ENCODE measurements at places on chromosomes 1 and 21. TPM values are rescaled to one million over a fixed set of nuclear protein-coding genes. Genes with fewer than 3 reads are reported as not detected.

ARHGEF10L gene
- total RNA-seq = 34.4 TPM

- peak overlapping the region; percentile 48 for H3K4me3 ChIP-seq
- DNase-seq = peak; percentile 82
- no peak overlapping the region for H3K27ac ChIP-seq
- H3K36me3 ChIP-seq = peaks cover 7% of the 10 kb centered on the region
- H3K4me1 ChIP-seq = peaks cover 31% of the 10 kb centered on the region
- H3K27me3 ChIP-seq = no peaks in the 10 kb centered on the region
These were observed 35.1 kb downstream of the PTPRF start for GRCh38 chr1:43565600-43566360.

GRCh38 chr1:31203215-31203614 is 36.5 kb downstream of the NKAIN1 start:
- H3K4me3 ChIP-seq = no peak overlapping the region
- peaks cover 15% of the 10 kb centered on the region for H3K4me1 ChIP-seq
- no peak overlapping the region for H3K27ac ChIP-seq
- no peaks in the 10 kb centered on the region for H3K27me3 ChIP-seq
- H3K36me3 ChIP-seq = no peaks in the 10 kb centered on the region

DNA sequence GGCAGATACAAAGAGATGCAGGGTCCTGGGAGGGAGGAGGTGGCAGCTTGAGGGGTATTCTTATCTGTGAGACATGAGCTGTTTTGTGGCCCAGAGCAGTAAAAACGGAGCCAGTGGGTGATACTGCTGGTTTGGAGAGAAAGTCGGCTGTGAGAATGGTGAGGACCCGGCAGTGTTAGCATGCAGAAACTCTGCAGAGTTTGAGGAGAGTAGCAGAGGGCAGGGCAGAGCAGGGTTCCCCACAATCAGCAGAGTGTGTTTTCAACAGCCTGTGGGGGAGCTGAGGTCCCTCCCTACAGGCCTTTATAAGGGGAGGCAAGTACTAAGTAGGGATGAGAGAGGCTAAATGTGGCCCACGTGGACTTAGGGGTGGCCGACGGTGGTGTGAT is 423 bp downstream of the SLAMF8 start:
- no peak overlapping the region for H3K27ac ChIP-seq
- no peak overlapping the region for H3K4me3 ChIP-seq
- H3K4me1 ChIP-seq = peaks cover 12% of the 10 kb centered on the region
- no peak for DNase-seq

DNA sequence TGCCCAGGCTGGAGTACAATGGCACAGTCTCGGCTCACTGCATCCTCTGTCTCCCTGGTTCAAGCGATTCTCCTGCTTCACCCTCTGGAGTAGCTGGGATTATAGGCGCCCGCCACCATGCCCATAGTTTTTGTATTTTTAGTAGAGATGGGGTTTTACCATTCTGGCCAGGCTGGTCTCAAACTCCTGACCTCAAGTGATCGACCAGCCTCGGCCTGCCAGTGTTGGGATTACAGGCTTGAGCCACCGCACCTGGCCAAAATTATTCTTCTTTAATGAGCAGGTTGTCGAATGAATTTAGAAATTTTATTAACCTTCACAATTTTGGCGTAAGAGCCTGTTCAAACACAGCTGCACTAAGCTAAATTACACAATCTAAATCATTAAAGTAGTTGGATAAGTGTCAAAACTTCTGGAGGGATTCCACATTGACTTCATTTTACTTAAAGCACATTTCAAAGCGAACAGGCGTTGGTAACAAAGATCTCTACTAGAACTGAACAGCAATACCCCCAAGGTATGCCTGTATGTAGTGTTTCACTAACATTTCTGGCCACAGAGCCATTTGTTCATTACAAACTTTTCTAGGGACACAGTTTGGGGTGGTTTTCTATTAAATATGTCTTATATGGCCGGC is 5.2 kb upstream of the CTH start:
- H3K27me3 ChIP-seq = no peaks in the 10 kb centered on the region
- DNase-seq = no peak
- H3K36me3 ChIP-seq = no peaks in the 10 kb centered on the region

- no peaks in the 10 kb centered on the region for H3K4me1 ChIP-seq
- no peaks in the 10 kb centered on the region for H3K27me3 ChIP-seq
- H3K36me3 ChIP-seq = no peaks in the 10 kb centered on the region
- no peak for DNase-seq
These were observed 34.4 kb downstream of the ADAMTS1 start for GRCh38 chr21:26810676-26811415.

DNA sequence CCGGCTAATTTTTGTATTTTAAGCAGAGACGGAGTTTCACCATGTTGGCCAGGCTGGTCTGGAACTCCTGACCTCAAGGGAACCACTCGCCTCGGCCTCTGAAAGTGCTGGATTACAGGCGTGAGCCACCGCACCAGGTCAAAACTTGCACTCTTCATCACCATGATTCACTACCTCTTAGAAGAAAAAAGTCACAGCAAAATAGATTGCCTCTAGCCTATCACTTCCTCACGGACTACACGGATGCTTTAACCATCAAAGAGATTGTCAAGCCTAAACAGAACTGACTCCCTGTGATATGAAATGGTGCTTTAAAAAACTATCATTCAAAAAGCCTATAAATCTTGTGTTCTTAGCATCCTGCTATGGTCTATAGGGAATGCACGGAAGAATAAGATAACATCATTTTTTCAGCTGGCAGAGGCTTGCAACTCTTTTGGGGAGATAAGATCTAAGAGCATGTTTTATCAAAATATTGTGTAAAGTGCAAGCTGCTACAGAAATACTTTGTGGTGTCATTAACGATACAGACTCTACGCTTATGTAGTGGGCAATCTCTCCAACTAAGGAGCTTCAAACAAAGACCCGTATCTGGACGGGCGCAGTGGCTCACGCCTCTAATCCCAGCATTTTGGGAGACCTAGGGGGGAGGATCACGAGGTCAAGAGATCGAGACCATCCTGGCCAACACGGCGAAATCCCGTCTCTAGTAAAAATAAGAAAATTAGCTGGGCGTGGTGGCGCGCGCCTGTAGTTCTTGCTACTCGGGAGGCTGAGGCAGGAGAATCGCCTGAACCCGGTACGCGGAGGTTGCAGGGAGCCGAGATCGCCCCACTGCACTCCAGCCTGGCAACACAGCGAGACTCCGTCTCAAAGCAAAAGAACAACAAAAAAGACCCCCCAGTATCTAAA is 966 bp downstream of the TFB2M start:
- peaks cover 12% of the 10 kb centered on the region for H3K36me3 ChIP-seq
- no peaks in the 10 kb centered on the region for H3K27me3 ChIP-seq

DNA sequence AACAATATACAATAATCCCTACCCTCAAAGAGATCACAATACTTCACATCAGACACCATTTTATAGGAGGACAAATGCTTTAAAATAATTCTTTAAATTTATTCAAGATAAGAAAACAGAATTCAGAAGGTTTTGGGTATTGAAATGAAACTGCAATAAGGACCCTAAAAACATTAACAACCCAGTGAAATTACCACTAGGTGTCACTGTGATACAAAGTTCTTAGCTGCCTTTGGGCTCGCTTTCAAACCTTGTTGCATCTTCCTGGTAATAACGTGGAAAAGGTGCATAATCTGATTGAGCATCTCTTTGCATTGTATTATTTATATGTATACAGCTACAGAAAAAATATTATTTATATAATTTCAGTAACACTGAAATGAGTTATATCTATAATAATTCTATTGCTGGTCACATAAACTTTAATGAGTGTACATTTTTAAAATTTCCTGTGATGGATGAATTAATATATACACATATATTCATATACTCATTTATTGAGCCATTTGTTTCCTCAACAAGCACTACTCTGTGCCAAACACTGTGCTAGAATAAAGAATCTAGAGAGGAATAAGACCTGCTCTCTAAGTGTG is 185.2 kb downstream of the FAF1 start:
- H3K4me3 ChIP-seq = no peak overlapping the region
- H3K27ac ChIP-seq = no peak overlapping the region
